ENCODE measurements at places on chromosomes 16 and 17.

DNA sequence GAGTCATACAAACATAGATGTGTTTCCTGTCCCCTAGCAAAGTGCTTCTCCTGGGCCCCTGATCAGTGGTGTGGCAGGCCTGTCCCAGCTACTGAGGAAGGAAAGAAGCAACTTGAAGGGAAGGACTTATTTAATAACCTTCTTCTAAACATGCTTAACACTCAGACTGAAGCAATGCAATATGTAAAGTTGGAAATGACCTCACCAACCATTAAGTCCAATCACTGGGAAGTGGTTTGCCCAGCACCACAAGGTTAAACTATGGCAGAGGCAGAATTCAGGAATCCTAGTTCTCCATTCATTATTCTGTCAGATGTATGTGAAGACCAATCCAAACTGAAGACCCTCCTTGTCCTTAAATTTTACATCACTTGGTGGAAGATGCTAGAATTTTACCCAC, 39.1 kb downstream of the CENPV start:
- no peak for DNase-seq

DNA sequence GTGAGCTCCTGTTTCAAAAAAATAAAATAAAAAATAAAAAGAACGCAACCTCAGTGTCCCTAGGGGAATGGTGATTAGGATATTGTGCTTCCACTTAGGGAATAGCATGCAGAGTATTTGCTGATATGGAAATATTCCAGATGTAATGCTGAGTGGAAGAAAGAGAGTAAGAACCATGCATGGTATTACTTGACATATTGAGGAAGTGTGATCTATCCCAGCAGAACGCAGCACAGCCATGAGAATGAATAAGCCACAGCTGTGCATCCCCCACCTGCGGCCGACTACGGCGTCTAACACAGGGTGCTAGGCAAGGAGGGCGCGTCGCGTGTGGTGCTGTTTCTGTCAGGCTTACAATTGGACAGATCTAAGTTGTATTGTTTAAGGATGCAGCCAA, 49.5 kb downstream of the FOXK2 start:
- no peak for DNase-seq

GRCh38 chr16:17160285-17160853, 310.4 kb downstream of the XYLT1 start:
- no peak for DNase-seq

DNA sequence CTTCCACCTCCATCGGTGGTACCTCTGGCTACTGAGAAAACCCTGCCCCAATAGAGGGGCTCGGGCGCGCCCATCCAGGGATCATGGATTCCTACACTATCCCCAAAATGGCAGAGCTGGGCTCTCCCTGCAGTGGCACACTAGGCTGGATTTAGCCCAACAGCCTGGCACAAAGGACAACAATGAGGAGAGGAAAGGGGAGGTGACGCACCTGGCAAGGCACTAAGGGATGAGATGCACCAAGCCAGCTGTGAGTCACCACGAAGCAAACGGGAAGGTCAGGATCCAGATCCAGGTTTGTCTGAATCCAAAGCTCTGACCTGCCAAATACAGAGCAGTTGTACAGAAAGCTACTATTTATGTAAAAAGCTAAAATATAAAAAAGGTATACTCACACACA, 18.1 kb downstream of the UBE2O start:
- DNase-seq: no peak

- no peak for DNase-seq
Measured at GRCh38 chr17:9959377-9959981, 54.4 kb upstream of the RCVRN start.

GRCh38 chr17:82388223-82388921, 16.8 kb downstream of the UTS2R start:
- DNase-seq: no peak

- DNase-seq: no peak
Measured at GRCh38 chr17:79132271-79133064, 57.8 kb downstream of the ENGASE start.

DNA sequence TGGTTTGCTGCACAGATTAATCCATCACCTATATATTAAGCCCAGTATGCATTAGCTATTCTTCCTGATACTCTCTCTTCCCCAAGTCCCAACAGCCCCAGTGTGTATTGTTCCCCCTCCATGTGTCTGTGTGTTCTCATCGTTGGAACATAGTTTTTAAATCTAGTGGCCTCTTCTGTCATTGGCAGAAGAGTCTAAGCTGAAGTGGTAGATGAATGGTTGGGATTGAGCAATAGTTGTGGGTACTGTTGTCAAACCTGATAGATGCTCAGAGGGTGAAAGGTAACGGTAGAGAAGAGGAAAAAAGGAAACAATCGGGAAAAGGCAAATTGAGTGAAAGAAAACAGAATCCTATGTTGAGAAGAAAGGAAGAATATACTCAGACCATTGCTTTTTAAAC, 29.9 kb downstream of the MAP3K3 start:
- no peak for DNase-seq

DNA sequence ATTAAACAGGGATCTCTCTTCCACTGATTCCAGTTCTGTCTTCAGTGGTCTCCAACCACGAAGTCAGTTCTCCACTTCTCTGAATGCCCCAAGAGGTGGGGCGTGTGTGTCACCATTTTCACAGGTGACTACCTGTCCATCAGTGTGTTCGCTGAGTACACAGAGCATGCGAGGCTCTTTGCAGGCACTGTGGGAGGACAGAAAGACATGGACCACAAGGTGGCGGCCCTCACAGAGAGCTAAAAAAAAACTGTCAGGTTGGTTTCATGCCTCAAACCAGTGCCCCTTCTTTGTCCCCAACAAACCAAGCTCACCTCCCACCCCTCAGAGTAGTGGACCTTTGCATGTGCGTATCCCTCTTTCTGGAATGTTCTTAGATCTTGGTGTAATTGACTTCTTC, 13.8 kb downstream of the EMP2 start:
- DNase-seq: no peak

- DNase-seq: no peak
Measured at GRCh38 chr17:9557161-9557755, 18.4 kb downstream of the STX8 start.

DNA sequence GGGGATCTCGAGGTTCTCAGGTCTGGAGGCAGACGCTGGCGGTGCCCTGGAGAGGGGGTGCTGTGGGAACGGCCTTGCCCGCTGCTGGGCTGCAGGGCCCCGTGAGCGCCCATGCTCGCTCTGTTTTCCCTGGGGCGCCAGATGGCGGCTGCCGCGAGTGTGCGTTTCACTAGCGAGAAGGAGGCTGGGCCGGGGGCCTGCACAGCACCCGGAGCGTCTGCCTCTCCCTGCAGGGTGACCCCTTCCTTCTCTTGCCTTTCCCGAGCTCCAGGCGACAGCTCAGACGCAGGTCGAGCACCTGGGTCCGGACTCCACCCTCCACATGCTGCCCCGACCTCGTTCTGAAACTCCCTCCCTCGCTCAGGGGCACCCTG, 2.7 kb downstream of the TELO2 start:
- no peak for DNase-seq

DNA sequence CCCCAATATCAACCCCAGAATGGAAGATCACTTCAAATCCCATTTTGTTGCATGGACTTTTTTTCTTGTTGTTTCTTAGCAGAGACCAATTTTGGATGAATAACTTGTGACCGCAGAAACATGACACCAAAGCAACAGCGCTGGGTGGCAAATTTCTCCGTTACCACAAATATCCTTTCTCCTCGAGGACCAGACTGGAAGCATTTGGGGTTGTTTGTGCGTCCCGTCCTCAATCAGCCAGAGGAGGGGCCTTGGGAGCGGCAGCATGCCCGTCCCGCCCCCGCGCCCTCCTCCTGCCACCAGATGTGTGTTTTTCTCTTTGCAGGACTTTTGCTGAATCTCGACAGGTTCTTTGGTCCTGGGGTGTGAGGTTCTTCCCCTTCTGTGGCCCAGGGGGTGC, 282.5 kb upstream of the FOXF1 start:
- no peak for DNase-seq

All from CD4-positive, alpha-beta T cell treated with Interleukin-10 for 1 hour (primary cell).